ENCODE measurements at places on chromosomes 16 and 17.
A peak's percentile ranks its signal among the peaks of the same experiment; 100 is the strongest.

- DNase-seq = no peak
Observed at GRCh38 chr17:32523017-32523680, 36.4 kb downstream of the CDK5R1 start.

DNA sequence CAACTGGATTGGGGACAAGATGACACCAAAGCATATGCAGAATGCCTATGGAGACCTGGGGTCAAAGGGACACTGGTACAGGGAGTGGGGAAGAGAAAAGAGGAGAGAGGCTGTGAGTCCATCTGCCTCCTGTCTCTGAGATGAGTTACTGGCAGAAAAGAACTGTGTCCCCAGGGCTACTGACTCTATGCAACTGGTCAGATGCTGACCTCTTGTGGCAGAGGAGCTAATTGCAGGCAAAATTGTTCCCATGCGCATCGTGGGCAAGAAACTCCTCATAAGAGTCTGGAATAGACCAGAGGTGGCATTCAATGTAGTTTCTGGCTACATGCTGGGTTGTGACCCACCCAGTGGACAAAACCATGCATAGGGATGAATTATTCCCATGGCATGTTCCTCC is 26.1 kb upstream of the MLKL start:
- DNase-seq = no peak

GRCh38 chr16:67404740-67405226 is 11.5 kb upstream of the TPPP3 start:
- DNase-seq = no peak

- DNase-seq = no peak
Observed at GRCh38 chr16:49597796-49598195, 224.2 kb downstream of the C16orf78 start.

DNA sequence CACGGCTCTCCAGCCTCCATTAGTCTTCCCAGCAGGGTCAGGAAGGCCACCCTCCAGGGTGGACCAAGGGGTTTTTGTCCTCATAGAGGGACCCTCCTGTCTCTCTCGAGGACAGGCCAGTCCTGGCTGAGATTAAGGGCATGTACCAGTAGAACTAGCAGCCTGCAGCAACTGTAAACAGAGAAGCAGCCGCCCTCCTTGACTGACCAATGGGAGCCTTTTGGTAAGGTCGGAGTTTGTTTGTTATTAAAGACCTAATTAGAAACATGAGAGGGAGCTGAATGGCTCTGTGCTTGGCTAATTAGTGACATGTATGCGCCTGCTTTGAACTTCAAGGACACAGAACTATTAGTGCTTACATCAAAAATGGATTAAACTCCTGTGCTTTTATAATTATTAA is 80.0 kb downstream of the CCDC182 start:
- DNase-seq = peak; percentile 39

DNA sequence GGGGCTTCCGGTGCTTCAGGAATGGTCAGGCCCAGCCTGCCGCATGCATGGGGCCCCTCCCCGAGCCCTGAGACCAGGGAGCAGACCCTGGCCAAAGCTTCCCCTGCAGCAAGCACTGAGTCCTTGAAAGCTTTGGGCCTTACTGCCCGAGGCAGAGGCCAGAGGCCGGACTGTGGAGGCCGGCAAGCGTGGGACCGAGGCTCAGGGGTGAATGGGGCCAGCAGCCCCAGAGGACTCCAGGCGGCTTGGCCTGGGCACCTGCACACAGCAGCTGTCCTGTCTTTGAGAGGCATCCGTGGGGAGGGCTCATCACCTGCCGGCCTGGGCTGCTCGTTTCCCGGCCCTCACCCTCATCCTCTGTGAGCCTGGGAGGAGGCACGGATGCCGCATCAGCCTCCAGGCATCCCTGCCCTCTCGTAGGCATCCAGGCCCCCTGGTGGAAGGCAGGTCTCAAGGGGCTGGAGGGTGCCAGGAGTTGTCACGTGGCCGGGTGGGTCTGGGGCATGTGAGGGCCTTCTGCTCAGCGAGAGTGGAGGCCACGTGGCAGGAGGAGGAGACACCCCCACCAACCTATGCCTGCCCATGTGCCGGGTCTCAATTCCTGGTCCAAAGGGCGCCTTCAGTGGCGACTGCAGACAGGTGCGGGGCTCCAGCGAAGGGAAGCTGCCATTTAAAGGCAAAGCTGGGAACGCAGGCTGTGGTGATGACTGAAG is 31.4 kb downstream of the CACNA1H start:
- DNase-seq = no peak

DNA sequence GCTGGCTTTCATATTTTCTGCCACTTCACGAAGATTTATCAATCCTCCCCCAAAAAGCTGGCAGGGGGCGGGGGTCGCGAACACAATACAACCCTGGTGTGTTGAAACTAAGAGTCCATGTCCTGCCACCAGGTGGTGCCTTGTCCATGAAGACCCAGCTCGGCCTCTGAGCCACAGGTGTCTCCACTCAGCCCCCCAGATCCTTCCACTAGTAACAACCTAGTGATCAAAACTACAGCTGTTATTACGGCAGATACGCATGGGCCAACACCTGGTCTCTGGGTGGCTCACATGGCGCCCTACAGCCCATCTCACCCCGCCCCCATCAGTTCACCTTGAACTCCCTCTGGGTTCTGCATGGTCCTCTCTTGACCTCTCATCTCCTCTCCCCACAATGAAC is 27.7 kb downstream of the USP7 start:
- DNase-seq = peak; percentile 45

DNA sequence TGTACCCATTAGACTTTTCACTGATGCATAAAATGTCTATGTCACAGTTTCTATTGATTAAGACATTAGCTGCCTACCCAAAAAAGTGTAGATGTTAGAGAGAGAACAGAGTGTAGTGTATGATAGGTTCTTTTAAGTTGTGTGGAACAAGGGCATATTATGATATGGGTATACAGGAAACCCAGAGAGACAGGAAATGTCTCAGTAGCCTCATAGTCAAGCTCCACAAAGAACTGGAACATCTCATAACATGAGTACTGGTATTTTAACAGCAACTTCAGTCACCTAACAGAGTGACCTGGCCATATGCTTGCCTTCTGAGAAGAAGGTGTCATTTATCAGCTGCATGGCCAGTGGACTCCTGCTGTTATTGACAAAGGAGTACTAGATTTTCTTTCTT is 128.1 kb downstream of the RGS9 start:
- no peak for DNase-seq

GRCh38 chr17:7982173-7982572 is 20.2 kb upstream of the GUCY2D start:
- DNase-seq = no peak

Measured in neural progenitor cell (in vitro differentiated cells).